Daoy (cell line): ENCODE measurements at places on chromosomes 2 and 18. TPM values are rescaled to one million over a fixed set of nuclear protein-coding genes. Genes with fewer than 3 reads are reported as not detected.

SLC40A1 gene
- total RNA-seq, result 2.3 and 5.6 TPM in 2 replicates

DNA sequence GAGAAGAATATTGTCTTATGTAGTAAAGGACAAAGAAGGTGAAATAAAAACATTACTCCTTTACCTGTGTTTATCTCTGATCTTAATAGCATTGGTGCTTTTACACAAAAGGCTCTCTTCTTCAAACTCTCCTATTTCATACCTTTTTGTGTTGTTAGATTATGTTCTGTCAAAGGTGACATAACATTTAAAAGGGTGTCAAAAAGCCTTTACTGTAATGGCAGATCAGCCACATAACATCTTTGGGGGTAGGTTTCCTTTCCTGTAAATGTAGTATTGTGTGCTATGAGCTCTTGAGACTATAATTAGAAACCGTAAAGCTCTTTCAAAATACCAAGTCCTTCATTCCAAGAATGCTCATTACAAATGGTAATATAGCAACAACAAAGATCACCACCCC lies 400.1 kb downstream of the LNPK start:
- no peak for DNase-seq

- DNase-seq, result no peak
Measured at GRCh38 chr2:206225435-206226232, 48.8 kb upstream of the ZDBF2 start.

DNA sequence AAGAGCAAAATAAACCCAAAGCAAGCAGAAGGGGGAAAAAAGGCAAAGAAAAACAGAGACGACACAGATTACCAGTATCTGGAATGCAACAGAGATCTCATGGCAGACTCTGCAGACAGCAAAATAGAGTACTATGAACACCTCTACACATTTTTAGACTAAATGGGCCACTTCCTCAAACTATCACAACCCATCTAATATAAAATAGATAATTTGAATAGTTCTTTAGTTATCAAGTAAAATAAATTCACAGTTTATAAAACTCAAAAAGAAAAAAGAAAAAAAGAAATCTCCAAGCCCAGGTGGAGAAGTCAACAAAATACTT lies 16.6 kb downstream of the SESTD1 start:
- no peak for DNase-seq

GRCh38 chr2:128622371-128622770 lies 303.7 kb upstream of the HS6ST1 start:
- no peak for DNase-seq
